Urinary bladder (tissue), 4 donors: ENCODE measurements at places on chromosomes 3 and 15. TPM values are rescaled to one million over a fixed set of nuclear protein-coding genes. Genes with fewer than 3 reads are reported as not detected.

The GLDN gene
- total RNA-seq = 1.9 TPM

The ITPKA gene
- 0.37 TPM for total RNA-seq

The FANCD2OS gene
- not detected for total RNA-seq

The LMCD1 gene
- 34.3 TPM for total RNA-seq

The UROC1 gene
- total RNA-seq = not detected

The CCDC54 gene
- not detected for total RNA-seq

The SKOR1 gene
- 0.21 TPM for total RNA-seq

The GOLGA8T gene
- total RNA-seq = 0.37 TPM

The CCDC9B gene
- total RNA-seq = 10.0 TPM

The GABRB3 gene
- total RNA-seq = 2.3 TPM

The ZNF662 gene
- total RNA-seq = 22.5 TPM

The NANOGP8 gene
- total RNA-seq = 0.53 TPM

The NPHP3 gene
- 104 TPM for total RNA-seq

The STOML1 gene
- total RNA-seq = 8.4 TPM

The SCAANT1 gene
- not detected for total RNA-seq

The NAALADL2 gene
- total RNA-seq = 77.5 TPM

The MOBP gene
- total RNA-seq = 0.05 TPM

The KBTBD13 gene
- 0.32 TPM for total RNA-seq

The MAPK6 gene
- 50.8 TPM for total RNA-seq

The SI gene
- total RNA-seq = not detected

The LRRIQ4 gene
- total RNA-seq = not detected

The OSBPL10 gene
- total RNA-seq = 58.0 TPM

The EEFSEC gene
- total RNA-seq = 4.2 TPM

The STARD9 gene
- total RNA-seq = 46.3 TPM

The ARRDC4 gene
- 36.7 TPM for total RNA-seq

The PRKCD gene
- total RNA-seq = 5.2 TPM

The GABRG3 gene
- total RNA-seq = 1.5 TPM
